CD8-positive, alpha-beta memory T cell (primary cell): ENCODE measurements at places on chromosomes 16 and 17.

- DNase-seq = no peak
Observed at GRCh38 chr17:10036511-10037061, 131.5 kb upstream of the RCVRN start.

DNA sequence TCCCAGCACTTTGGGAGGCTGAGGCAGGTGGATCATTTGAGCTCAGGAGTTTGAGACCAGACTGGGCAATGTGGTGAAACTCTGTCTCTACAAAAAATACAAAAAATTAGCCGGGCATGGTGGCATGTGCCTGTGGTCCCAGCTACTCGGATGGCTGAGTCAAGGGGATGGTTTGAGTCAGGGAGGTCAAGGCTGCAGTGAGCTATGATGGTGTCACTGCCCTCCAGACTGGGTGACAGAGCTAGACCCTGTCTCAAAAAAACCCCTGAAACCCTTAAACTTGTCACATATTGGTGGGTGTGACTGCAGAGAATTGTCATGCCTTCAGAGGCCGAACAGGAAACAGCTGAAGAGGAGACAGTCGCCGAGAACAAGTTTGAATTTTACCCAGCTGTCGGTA, 13.4 kb downstream of the RPTOR start:
- no peak for DNase-seq

DNA sequence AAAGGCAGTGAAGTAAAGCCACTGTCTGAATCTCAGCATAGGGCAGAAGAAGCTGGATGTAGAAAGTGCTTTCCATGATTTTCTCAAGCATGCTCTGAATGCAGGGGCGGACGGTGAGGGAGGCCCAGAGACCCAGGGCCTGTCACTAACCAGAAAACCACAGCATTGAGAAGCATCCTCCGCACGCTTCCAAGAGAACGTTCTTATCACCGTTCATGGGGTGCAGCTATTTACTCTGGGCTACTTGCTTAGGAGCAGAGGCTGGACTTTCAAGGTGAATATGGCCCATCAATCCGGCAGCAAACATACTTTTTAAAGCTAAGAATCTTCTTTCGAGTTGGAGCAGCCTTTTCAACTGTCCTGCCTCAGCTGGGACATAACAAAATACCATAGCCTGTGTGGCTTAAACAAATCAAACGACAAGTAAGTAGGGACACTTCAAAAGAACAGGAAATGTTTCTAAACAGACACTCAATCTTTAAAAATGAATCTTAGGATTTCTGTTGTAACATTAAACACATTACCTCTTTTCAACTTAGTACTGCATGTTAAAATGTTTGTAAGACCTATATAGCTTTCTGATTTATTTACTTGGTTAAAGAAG, 46.5 kb upstream of the CDRT4 start:
- DNase-seq = no peak

DNA sequence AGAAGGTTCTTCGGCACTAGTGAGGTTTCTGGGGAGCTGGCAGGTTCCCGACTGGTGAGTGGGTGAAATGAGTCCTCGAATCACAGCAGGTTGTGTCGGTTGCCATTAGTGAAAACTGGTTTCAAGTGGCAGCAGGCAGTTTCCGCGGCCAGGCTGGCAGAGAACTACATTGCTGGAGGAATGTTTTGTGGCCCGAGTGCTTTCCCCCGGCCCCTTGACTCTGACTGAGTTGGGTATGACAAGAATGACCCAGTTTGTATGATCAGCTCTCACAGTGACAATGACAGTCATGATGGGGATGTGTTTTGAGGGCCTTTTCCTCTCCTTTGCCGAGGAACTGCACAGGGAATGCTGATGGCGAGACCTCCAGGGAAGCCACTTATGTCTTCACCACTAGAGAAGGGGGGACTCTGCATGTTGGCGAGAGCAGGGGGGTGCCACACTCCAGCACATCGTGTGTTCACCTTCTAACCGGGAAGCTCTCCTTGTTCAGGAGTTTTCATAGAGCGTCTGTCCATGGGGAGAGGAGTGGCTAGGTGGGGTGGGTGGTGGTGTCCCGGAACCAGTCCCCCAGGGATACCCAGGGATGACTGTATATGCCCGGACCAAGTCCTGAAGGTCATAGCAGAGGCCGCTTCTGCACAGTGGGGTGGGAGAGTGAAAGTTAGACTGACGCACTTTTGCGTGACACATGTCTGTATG, 206.0 kb upstream of the CHMP6 start:
- no peak for DNase-seq

- DNase-seq = no peak
Observed at GRCh38 chr16:75695708-75696107, 5.6 kb downstream of the DUXB start.
